Stimulated activated CD8-positive, alpha-beta memory T cell treated with anti-CD3 and anti-CD28 coated beads, Interleukin-7, amount 100 ng/mL, for 1 hour (primary cell): ENCODE measurements at places on chromosomes 2 and 18.

DNA sequence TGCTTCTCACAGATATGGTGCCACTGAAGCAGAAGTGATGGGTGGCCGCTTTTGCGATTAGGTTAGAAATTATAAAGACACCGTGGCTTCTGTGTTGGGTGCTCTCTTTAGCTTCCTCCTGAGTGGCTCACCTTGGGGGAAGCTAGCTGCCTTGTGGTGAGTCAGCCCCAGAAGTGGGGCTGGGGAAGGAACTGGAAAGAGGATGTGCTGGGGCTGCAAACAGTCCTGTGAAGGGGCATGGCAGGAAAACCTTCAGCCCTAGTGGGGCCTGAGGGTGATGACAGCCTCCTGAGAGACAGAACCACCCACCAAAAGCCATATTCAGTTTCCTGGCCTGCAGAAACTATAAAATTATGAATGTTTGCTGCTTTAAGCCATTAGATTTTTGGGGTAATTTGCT lies 8.9 kb upstream of the ASB18 start:
- DNase-seq = no peak

DNA sequence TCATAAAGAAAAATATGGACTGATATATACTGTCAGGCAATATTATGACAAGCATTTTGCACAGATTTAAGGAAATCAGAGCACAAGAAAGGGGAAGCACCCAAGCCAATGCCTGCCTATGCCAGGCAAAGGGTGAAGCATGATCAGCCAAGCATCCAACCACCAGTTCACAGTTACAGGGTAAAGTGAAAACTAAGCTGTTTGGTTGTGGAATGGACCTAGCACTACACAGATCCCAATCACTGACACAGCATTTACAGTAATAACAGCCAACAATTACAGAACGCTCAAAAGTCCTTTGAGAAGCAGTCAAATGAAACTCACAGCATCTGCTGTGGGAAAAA lies 90.3 kb downstream of the SP3 start:
- no peak for DNase-seq

DNA sequence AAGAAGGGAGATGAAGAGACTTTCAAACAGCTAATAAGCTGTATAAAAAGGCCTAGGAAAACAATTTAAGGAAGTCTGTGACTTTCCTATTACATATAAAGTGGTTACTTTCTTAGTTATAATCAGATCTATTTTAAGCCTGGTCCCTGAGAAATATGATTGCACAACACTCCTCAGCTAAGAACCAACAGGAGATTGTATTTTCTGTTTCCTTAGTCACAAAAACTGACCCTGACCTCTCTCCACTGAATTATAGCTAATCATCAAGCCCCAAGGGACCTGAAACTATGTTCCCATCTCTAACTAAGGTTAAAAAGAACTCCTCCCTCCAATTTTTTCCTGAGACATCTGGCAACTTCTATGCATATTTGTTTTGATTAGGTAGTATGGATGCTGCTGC lies 106.9 kb downstream of the ROCK1 start:
- no peak for DNase-seq

GRCh38 chr2:105134081-105134480 lies 96.2 kb downstream of the MRPS9 start:
- no peak for DNase-seq

GRCh38 chr2:44770221-44771195 lies 171.0 kb upstream of the SIX3 start:
- DNase-seq = no peak

DNA sequence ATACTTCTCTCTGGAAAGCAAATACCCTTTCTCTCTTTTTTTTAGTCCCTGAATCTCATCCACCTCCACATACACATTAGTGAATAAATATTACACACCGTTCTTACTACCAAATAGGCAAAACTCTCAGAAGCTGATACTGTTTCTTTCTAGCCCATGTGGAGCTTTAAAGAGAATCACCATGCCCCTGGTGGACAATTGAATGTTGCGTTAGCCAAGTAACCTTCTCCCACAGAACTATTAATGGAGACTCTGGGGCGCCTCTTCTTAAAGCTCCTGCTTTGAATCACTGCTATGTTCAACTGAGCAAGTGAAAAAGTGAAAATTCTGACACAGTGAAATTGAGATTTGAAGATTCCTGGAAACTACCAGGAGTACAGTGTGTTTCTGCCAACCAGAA lies 522.8 kb upstream of the CDH7 start:
- no peak for DNase-seq

DNA sequence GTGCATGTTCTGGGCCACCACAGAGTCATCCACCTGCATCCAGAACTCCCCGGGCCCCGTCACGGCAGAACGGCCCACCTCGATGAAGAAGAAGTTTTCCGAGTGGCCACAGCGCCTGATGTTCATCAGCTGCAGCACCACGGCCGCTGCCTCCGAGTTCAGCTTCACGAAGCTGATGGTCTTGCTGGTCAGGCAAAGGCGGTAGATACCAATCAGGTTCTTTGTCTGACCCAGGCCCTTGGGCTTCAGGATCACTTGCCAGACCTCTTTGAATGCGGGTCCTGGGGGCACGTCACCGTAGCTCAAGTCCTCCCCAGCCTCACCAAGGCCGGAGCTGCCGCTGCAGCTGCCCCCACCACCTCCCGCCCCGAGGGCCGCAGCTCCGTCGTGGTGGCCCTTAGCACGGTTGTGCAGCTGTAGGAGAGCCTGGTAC lies 1.6 kb downstream of the IRS1 start:
- no peak for DNase-seq

GRCh38 chr2:216478151-216478550 lies 20.5 kb upstream of the RPL37A start:
- DNase-seq = no peak

- no peak for DNase-seq
Measured at GRCh38 chr2:36478332-36478738, 119.6 kb downstream of the FEZ2 start.

DNA sequence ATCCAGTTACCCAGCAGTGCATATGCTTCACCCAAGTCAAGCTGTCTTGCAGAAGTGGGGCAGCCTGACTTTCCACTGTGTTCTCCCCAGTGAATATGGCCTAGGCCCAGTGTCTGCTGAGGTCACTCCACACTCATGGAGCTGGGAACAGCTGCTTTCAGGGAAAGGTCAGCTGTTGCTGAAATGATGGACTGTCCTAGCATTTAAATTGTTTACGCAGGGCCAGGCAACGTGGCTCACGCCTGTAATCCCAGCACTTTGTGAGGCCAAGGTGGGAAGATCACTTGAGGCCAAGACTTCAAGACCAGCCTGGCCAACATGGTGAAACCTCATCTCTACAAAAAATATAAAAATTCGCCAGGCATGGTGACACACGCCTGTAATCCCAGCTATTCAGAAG lies 86.5 kb downstream of the LIPG start:
- no peak for DNase-seq

- DNase-seq = no peak
Measured at GRCh38 chr18:39596891-39597290, 2031.3 kb upstream of the CELF4 start.
